ENCODE measurements at places on chromosomes 4 and X. TPM values are rescaled to one million over a fixed set of nuclear protein-coding genes. Genes with fewer than 3 reads are reported as not detected.

- DNase-seq, result no peak
These were observed 35.7 kb downstream of the DDX53 start for GRCh38 chrX:23035493-23035892.

- DNase-seq, result no peak
These were observed 10.6 kb downstream of the FAM9B start for GRCh38 chrX:9023293-9023692.

GRCh38 chrX:23964191-23964590 lies 56.4 kb downstream of the CXorf58 start:
- no peak for DNase-seq

GRCh38 chr4:1833307-1834046 lies 22.5 kb downstream of the LETM1 start:
- DNase-seq, result no peak

C4orf51 gene
- not detected for total RNA-seq

ADAMTS3 gene
- 0.29 TPM for total RNA-seq

Measured in stomach (tissue), 19 donors.